ENCODE measurements at places on chromosomes 3 and 15.

- peak; percentile 90 for DNase-seq
These were observed 36.3 kb downstream of the CHST14 start for GRCh38 chr15:40506964-40507571.

GRCh38 chr3:19248143-19248542 lies 99.8 kb downstream of the KCNH8 start:
- DNase-seq, result no peak

DNA sequence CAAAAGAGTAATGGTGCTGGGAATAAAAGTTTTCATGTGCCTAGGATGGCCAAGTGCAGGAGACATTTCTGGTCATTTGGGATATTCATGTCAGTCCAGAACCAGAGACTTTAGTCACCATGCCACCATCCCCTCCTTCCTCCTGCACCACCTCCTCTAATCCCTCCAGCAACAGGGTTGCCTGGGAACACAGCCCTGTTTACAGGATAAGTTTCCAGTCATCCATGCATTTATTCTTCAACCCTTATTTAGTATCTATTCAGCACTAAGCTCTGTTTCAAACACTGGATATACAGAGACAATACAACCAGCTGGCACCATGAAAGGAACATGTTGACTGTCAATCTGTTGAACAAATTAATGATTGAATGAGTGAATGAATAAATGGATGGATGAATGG lies 211.7 kb downstream of the CLSTN2 start:
- DNase-seq, result no peak

DNA sequence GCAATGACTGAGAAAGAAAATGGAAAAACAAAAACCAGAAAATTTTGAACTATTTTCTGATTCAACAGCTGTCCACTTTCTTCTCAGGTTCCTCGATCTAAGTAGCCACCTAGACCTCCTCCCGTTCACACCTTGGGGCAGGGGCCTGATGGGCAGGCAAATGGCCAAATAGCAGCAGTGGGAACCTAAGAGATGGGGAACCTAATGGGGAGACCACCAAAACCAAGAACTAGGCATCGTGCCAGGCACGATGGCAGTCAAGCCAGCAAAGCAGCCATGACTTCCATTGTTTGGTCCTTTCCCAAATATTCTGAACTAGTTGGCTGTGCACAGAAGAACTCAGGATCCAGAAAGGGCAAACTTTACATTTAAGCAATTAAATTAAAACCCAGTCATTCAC lies 57.1 kb downstream of the CAPN7 start:
- DNase-seq, result no peak
